Coronary artery (tissue), 2 donors: ENCODE measurements at places on chromosomes 6 and 20.

- DNase-seq: no peak
These were observed 73.6 kb upstream of the ADTRP start for GRCh38 chr6:11852061-11852651.

GRCh38 chr6:114523508-114523907 lies 180.7 kb upstream of the HS3ST5 start:
- no peak for DNase-seq

DNA sequence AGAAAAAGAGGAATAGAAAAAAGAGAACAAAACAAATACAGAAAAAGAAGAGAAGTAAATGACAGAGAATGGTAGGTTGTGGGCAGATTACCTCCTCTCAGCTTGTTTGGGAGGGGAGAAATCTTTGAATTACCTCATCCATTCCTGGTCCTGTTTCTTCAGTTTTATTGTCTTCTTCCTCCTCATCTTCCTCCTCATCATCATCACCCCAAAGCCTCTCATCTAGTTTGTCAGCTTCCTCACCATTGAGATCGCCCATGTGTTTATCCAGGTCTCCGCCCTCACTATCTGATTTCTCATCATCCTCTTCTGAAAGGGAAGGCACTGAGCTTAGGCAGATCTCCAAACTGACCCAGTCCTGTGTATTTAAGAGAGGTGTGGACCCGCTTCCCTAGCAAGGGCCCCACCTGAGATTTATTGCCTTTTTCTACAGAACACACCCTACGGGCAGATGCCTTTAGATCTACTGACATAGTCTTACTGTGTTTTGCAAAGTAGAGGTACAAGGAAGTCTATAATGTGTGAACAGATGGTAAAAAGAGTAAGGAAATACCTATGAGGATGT lies 24.2 kb upstream of the LYRM2 start:
- DNase-seq: no peak

DNA sequence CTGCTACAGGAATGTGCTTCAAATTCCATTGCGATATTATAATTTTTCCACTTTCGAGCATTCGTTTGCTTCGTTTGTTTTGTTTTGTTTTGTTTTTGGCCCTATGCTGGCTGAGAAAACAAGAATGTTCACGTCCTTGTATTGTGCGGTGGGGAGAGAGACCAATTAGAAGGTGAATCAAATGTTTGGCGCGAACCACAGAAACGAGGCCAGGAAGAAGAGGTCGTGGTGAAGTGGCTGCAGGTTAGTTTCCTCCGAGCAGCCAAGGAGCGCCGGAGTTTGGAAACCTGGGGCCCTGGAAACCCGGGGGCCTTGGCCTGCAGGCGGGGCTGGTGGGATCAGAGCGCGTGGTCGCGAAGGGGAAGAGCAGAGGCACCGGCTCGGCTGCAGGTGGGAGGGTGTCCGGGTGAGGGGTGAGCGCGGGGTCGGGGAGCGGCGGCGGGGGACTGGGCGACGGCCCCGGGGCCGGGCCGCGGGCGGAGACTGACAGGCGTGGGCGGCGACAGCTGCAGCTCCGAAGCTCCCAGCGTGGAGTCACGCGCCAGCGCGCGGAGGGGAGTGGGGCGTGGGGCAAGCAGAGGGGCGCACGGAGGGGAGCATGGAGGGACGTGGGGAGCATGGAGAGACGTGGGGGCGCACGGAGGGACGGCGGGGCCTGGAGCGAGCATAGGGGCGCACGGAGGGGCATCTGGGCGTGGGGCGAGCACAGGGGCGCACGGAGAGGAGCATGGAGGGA lies 141.5 kb upstream of the PDE10A start:
- no peak for DNase-seq

- DNase-seq: no peak
These were observed 1.3 kb upstream of the TAB2 start for GRCh38 chr6:149316108-149316727.
